ENCODE measurements at places on chromosomes 2 and 18.

DNA sequence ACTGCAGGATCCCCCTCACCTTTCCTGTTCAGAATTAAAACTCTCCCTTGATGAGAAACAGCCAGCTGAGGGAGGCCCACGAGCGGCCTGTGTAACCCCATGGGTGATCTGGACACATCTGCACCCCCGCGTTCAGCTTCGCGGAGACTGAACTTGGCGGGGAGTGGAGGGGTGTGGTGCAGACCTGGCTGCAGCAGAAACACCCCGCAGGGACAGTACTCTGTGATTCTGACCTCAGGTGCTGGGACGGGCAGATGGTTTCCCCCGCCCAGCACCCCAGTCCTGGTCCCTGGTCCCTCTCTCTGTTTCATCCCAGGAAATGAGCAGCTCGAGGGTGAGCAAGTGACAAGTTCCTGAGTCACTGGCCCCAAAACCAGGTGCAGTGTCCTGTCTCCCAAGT, 41.2 kb downstream of the GBX2 start:
- no peak for DNase-seq

- DNase-seq = peak; percentile 39
Observed at GRCh38 chr2:142824756-142825155, 52.7 kb upstream of the KYNU start.

GRCh38 chr2:156476021-156476849, 40.1 kb downstream of the GPD2 start:
- DNase-seq = no peak

DNA sequence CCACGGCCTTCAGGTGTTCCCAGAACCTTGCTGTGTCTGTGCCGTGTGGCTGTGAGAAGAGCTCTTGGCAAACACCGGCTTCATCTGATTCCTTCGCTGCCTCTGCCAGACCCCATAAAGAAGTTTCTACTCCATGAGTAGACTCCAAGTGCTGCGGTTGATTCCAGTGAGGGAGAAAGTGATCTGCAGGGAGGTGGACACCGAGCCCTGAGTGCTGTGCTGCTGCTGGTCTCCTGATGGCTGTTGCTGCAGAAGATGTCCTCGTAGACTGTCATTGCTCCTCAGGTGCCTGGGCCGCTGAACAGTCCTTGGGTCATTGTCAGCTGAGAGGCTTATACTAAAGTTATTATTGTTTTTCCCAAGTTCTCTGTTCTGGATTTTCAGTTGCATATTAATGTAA, 19.6 kb downstream of the ASB1 start:
- DNase-seq = no peak

DNA sequence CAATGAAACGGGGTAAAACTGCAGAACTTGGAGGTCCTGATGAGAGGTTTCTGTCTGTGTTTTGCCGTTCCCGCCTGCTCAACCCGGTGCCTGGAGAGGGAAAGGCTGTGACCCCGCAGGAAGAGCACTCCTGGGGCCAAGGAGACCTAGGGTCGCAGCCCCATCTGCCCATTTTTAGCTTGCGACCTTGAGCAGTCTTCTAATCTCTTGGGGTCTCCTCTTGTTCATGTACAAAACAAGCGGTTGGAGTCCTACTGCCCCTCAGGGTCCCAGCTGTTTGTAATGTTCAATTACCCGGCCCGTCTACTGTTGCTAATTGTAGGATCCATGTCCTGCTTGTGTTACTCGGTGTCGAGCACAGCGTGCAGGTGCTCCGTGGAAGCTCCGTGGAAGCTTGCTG, 104.5 kb downstream of the PTGR3 start:
- no peak for DNase-seq

DNA sequence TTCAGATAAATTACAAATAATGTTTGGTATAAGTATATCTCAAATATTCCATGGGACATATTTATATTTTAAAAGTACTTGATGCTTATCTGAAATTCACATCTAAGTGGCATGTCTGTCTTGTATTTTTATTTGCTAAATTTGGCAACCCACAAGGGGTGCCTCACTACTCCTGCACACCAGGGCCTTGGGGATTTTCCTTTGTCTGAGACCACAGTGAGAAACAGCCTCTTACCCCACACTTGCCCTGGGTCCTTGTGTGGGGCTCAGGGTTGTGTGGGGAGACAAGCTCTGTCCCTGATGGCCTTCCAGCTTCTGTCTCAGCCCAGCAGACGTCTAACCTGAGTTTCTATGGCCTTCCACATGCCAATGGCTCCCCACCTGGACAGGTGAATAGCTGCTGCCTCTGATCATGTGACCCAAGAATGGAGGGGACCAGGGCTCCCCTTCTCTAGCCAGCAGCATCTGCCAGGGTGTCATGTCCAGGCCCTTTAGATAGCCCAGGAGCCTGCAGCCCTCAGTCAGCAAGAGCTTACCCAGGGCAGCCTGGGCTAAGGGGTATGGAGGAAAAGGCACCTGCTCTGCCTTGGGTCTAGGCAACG, 49.5 kb upstream of the MRPL33 start:
- no peak for DNase-seq

DNA sequence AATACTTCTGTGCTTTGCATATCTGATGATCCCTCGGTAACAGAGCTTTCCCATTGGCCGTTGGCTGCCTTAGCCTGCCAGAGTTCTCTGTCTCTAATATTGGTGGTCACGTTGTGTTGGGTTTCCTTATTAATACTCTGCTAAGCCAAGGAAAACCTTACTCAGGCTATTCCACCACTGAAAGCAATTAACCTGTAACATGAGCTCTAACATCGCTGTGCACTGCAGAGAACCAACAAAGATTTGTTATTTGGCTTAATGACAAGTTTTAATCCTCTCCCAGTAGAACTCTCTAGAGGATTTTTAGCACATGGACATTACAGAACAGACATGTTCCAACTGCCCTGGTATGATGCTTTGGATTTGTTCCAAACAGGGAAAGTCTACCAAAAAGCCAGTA, 825.9 kb upstream of the POU3F3 start:
- no peak for DNase-seq

GRCh38 chr2:70962885-70963878, 15.2 kb upstream of the ANKRD53 start:
- DNase-seq = no peak

Data from fibroblast of skin of back (primary cell).